ENCODE measurements at places on chromosomes 12 and 14. TPM values are rescaled to one million over a fixed set of nuclear protein-coding genes. Genes with fewer than 3 reads are reported as not detected.

GRCh38 chr12:81963636-81964035 is 204.5 kb upstream of the PPFIA2 start:
- H3K4me1 ChIP-seq: no peaks in the 10 kb centered on the region
- DNase-seq: no peak
- H3K36me3 ChIP-seq: no peaks in the 10 kb centered on the region
- no peak overlapping the region for H3K27ac ChIP-seq
- H3K4me3 ChIP-seq: no peak overlapping the region

GRCh38 chr12:78579846-78580245 is 284.7 kb upstream of the SYT1 start:
- no peak overlapping the region for H3K4me3 ChIP-seq
- H3K27me3 ChIP-seq: no peaks in the 10 kb centered on the region
- no peaks in the 10 kb centered on the region for H3K4me1 ChIP-seq
- H3K36me3 ChIP-seq: no peaks in the 10 kb centered on the region

GRCh38 chr12:9332564-9332963 is 124.4 kb upstream of the PZP start:
- no peaks in the 10 kb centered on the region for H3K36me3 ChIP-seq
- no peak overlapping the region for H3K4me3 ChIP-seq
- DNase-seq: no peak
- no peaks in the 10 kb centered on the region for H3K4me1 ChIP-seq
- no peaks in the 10 kb centered on the region for H3K27me3 ChIP-seq

- H3K4me1 ChIP-seq: no peaks in the 10 kb centered on the region
- no peaks in the 10 kb centered on the region for H3K27me3 ChIP-seq
- no peaks in the 10 kb centered on the region for H3K36me3 ChIP-seq
- no peak overlapping the region for H3K4me3 ChIP-seq
- H3K27ac ChIP-seq: no peak overlapping the region
- no peak for DNase-seq
Measured at GRCh38 chr14:37813732-37814131, 218.3 kb downstream of the TTC6 start.

DNA sequence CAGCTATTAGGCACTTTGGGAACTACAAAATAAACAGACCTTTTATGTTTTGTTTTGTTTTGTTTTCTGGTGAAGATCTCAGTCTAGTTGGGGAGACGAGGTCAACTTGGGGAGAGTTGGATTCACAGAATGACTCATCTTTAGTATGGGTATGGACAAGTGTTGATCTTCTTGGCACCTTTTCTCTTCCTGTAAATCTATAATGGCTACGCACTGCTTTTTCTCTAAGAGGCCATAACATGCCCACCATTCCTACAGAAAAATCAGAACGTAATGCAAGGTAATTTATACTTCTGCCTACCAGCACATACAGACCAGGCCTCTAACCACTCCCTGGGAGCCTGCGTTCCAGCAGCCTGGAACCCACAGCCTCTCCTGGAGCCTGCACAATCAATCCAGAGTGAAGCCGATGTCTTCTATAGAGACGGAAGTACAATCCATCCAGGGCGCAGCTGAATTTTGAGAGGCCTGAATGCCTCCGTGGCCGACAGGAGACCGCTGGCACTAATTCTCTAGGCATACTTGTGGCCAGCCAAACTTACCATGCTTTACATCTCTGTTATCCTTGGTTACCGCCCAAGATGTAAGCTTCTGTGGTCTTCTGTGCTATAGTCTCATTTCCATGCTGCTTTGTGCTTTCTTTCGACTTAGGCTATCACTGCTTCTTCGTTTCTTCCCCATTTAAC is 717 bp downstream of the PPHLN1 start:
- peaks cover 13% of the 10 kb centered on the region for H3K4me1 ChIP-seq
- H3K4me3 ChIP-seq: peak overlapping the region; percentile 70
- no peak for DNase-seq
- H3K27me3 ChIP-seq: no peaks in the 10 kb centered on the region
- H3K36me3 ChIP-seq: peaks cover 12% of the 10 kb centered on the region

Gene TMEM119
- total RNA-seq: 48.8 TPM

Gene NUAK1
- total RNA-seq: 47.9 TPM
